WTC11 (cell line): ENCODE measurements at places on chromosomes 3 and 15. TPM values are rescaled to one million over a fixed set of nuclear protein-coding genes. Genes with fewer than 3 reads are reported as not detected.

- peaks cover 44% of the 10 kb centered on the region for H3K4me1 ChIP-seq
- peaks cover 2% of the 10 kb centered on the region for H3K27me3 ChIP-seq
- no peak overlapping the region for H3K4me3 ChIP-seq
- no peak for DNase-seq
- no peaks in the 10 kb centered on the region for H3K36me3 ChIP-seq
- no peak overlapping the region for H3K27ac ChIP-seq
Observed at GRCh38 chr15:75733761-75734651, 21.4 kb upstream of the CSPG4 start.

GRCh38 chr3:142664311-142664710 lies 59.5 kb upstream of the TRPC1 start:
- peaks cover 3% of the 10 kb centered on the region; the same call in 1 of the 2 replicates for H3K36me3 ChIP-seq
- H3K27ac ChIP-seq, result peak overlapping the region; percentile 30
- H3K27me3 ChIP-seq, result no peaks in the 10 kb centered on the region
- peak overlapping the region; percentile 7; the same call in 1 of the 2 replicates for H3K4me3 ChIP-seq
- H3K4me1 ChIP-seq, result peaks cover 35% of the 10 kb centered on the region
- no peak for DNase-seq

- H3K27me3 ChIP-seq, result no peaks in the 10 kb centered on the region
- no peaks in the 10 kb centered on the region for H3K36me3 ChIP-seq
- H3K4me3 ChIP-seq, result no peak overlapping the region
- peaks cover 2% of the 10 kb centered on the region for H3K4me1 ChIP-seq
- H3K27ac ChIP-seq, result peak overlapping the region; percentile 67; the same call in 1 of the 2 replicates
Observed at GRCh38 chr15:63928185-63928842, 94.6 kb upstream of the HERC1 start.

DNA sequence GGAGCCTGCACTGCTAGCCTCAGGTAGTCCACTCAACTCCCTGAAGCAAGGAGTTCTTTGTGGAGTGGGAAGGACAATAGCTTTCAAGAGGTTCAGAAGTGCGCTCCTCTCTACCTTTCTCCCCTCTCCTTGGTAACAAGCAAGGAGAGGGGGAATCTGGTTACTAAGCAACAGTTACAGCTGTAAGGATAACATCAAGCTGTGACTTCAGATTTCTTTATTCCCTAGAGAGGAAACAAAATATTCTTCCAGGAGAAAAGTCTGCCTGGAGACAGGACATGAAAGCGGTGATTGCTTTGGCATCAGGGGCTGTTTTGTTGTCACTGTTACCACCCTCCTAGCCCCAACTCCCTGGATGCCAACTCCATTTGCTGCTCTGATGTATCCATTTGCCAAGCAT lies 70.4 kb downstream of the TRANK1 start:
- no peaks in the 10 kb centered on the region for H3K27me3 ChIP-seq
- no peak overlapping the region; the same call in 1 of the 2 replicates for H3K27ac ChIP-seq
- H3K36me3 ChIP-seq, result no peaks in the 10 kb centered on the region
- no peak for DNase-seq

- H3K36me3 ChIP-seq, result no peaks in the 10 kb centered on the region
- no peak overlapping the region for H3K27ac ChIP-seq
- peaks cover 47% of the 10 kb centered on the region for H3K4me1 ChIP-seq
- no peak for DNase-seq
- no peak overlapping the region for H3K4me3 ChIP-seq
- peaks cover 4% of the 10 kb centered on the region for H3K27me3 ChIP-seq
Observed at GRCh38 chr15:66188464-66188863, 65.1 kb downstream of the MEGF11 start.

APPL1 gene
- 31.2 to 35.8 TPM (median 32.0 TPM) in 3 replicates for total RNA-seq

CAMP gene
- total RNA-seq, result not detected in 3 replicates
